NB4 (cell line): ENCODE measurements at places on chromosomes 4 and X.

DNA sequence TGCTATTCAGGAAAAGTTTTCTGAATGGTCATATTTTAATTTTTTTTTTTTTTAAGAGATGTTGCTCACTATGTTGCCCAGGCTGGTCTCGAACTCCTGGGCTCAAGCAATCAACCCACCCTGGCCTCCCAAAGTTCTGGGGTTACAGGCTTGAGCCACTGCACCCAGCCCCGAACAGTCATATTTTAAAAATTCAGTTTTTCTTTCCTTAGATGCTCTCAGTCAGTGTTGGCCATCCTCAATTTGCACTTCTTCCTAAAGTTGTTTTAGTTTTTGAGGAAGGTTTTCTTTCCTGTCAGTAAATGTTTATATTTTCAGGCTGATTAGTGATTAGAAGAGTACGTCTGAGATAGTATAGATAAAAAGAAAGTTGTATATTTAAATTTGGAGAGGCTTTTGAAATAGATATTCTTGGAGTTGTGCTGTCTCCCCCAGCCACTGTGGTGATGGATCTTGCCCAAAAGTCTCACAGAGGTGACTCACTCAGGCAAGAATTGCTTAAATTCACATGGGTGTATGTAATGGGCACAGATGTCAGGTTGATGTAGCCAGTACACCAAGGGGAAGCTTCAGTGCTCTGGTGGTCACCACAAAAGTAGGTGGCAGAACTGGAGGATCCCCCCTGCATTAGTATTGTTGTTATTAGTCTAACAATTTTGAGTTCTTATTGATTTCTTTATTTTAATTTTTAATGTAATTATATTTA, 72.2 kb upstream of the ELOVL6 start:
- peak; percentile 14 for DNase-seq

DNA sequence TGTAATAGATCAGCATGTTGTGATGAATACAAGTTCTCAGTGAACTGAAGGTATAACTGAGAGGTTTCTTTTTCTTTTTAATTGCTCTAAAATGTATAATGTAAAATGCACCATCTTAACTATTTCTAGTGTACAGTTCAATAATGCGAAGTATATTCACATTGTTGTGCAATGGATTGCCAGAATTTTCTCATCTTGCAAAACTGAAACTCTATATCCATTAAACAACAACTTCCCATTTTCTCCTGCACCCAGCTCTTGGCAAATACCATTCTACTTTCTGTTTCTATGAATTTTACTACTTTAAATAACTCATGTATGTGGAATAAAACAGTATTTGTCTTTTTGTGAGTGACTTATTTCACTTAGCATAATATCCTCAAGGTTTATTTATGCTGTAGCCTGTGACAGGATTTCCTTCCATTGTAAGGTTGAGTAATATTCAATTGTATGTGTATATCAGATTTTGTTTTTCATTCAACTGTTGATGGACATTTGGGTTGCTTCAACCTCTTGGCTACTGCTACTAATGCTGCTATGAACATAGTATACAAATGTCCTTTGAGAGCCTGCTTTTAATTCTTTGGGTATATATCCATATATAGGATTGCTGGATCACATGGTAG, 53.5 kb upstream of the NPFFR2 start:
- DNase-seq, result peak; percentile 2

GRCh38 chrX:151228935-151229334, 52.6 kb downstream of the GPR50 start:
- DNase-seq, result no peak

- no peak for DNase-seq
Observed at GRCh38 chr4:133982533-133983224, 218.9 kb downstream of the PABPC4L start.

GRCh38 chr4:6042293-6043063, 24.2 kb upstream of the C4orf50 start:
- no peak for DNase-seq

DNA sequence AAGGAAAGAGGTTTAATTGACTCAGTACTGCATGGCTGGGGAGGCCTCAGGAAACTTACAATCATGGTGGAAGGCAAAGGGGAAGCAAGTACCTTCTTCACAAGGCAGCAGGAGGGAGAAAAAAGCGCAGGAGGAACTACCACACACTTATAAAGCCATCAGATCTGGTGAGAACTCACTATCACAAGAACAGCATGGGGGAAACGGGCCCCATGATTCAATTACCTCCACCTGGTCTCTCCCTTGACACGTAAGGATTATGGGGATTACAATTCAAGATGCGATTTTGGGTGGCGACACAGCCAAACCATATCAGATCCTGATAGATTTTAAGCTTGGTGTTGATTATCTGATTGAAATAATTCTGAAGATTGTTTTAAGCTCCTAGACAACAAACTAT, 218.7 kb downstream of the CBR4 start:
- DNase-seq, result no peak

DNA sequence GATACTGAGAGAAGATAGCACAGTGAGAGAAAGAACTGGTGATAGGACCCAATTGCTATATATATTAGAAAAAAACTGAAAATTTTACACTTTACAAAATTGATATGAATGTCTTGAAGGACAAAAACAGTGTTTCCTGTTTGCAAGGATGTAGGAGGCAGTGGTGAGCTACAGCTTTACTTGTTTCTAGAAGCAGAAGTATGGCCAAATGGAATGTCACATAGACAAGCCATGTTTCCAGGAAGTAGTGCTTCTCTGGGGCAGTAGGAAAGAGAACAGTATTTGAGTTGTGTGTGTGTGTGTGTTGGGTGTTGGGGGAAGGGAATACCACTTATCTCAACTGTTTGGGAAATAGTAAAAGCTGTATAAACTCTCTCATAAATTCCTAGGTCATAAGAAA, 60.9 kb upstream of the IBSP start:
- DNase-seq, result peak; percentile 12
